ENCODE measurements at places on chromosomes 12 and 14.
A peak's percentile ranks its signal among the peaks of the same experiment; 100 is the strongest.

- DNase-seq, result no peak
Measured at GRCh38 chr12:46915082-46915481, 89.3 kb upstream of the SLC38A4 start.

- DNase-seq, result no peak
Measured at GRCh38 chr12:104510145-104510872, 53.6 kb downstream of the CHST11 start.

DNA sequence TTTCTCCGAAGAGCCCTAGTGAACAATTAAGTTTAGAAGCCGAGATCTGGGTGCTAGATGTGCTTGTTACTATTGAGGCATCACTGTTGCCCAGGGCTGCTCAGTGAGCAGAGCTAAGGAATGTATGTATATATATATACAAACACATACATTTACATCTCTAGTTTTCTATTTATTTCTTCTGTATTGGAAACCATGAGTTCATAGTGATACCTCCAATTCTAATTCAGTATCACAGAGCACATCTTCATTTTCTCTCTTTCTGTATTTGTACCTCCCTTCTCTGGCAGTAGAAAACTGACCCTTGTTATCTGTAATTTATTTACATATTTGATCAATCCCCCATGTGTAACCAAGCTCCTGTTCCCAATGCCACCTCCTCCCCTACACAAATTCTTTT is 40.7 kb upstream of the FUT8 start:
- DNase-seq, result no peak

- DNase-seq, result peak; percentile 12
Measured at GRCh38 chr12:1842183-1842904, 22.0 kb downstream of the LRTM2 start.

GRCh38 chr12:52346593-52346992 is 20.7 kb downstream of the KRT85 start:
- no peak for DNase-seq

- no peak for DNase-seq
Measured at GRCh38 chr12:127489061-127489460, 777.9 kb upstream of the TMEM132C start.

- peak; percentile 73 for DNase-seq
Measured at GRCh38 chr12:116910645-116911451, at the start of gene FBXW8. TSS of gene FBXW8 (plus strand) at chr12:116910950. CDS start at chr12:116911038, 88 bp downstream.

DNA sequence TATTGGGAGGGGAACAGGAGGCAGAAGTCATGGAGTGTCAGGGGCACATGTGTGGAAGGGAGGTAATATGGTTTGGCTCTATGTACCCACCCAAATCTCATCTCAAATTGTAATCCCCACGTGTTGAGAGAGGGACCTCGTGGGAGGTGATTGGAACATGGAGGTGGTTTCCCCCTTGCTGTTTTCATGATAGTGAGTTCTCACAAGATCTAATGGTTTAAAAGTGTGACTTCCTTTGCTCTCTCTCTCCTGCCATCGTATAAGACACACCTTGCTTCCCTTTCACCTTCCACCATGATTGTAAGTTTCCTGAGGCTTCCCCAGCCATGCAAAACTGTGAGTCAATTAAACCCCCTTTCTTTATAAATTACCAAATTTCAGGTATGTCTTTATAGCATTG is 41.6 kb upstream of the CDK17 start:
- DNase-seq, result no peak

DNA sequence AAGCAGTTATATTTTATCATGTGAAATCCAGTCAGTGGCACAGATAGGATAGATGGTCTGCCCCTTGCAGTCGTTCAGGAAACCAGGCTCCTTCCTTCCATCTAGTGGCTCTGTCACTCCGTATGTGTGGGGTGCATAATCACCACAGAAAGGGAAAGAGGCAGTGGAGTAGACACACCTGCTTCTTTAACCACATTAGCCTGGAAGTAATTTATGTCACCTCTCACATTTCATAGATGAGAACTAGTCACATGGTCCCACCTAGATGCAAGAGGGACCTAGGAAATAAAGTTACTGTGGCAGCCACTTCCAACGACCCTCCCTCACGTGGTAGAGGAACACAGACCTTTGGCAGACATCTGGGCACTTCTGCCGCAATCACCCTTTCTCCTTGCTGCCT is 14.2 kb upstream of the RNU6-8 start:
- DNase-seq, result no peak

DNA sequence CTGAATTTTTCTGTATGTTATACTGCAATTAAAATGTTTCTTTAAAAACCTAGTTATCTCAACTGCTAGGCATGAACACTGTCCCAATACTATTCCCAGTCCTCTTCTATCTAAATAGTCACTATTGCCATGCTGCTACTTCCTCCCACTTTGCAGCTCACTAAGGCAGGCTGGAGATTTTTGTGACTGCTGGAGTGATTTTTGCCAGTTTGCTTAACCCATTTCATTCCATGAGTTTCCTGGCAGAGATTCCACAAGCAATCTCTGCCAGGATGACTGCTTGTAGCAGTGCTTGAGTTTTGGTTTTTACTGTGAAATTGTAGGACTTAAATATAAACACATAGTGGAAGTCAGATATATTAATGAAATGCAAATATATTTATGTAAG is 80.8 kb downstream of the BHLHE41 start:
- DNase-seq, result no peak

DNA sequence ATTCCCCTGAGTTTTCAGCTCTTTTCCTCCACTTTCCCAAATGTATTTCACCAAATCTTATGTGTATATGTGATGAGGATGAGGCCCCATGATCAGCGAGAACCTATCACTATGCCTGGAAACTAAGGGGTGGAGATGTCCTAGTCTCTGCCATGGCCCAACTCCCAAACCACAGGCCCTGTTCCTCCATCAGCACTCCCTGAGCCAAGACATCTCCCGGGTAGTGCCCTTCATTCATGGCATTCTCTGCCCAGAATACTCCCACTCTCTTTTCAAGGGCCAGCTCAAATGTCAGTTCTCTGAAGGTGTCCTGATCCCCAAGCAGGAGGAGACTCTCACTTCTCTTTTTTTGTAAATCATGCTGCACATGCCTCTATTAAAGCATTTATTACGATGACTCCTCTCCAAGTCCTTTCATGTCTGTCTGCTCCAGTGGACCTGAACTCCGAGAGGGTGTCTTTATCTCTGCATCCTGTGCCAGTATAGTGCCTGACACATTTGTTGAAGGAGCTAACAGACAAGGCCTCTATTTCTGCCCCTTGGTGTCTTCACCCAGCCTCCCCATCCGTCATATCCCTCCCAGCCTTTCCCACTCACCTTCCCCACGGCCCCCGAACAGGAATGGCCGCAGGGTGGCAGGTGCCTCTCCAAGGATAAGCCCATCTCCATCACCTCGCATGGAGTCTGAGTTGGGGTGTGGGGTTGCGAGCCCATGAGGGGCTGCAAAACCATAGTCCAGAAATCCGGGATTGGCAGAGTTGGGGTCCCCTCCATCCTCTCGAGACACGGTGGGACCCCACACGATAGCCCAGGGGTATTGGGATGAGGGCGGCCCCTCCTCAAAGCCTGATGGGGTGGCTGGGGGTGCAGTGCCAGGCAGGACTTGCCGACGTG is 3.7 kb downstream of the PIANP start:
- no peak for DNase-seq

- no peak for DNase-seq
Measured at GRCh38 chr12:58765653-58766512, 154.4 kb downstream of the LRIG3 start.

DNA sequence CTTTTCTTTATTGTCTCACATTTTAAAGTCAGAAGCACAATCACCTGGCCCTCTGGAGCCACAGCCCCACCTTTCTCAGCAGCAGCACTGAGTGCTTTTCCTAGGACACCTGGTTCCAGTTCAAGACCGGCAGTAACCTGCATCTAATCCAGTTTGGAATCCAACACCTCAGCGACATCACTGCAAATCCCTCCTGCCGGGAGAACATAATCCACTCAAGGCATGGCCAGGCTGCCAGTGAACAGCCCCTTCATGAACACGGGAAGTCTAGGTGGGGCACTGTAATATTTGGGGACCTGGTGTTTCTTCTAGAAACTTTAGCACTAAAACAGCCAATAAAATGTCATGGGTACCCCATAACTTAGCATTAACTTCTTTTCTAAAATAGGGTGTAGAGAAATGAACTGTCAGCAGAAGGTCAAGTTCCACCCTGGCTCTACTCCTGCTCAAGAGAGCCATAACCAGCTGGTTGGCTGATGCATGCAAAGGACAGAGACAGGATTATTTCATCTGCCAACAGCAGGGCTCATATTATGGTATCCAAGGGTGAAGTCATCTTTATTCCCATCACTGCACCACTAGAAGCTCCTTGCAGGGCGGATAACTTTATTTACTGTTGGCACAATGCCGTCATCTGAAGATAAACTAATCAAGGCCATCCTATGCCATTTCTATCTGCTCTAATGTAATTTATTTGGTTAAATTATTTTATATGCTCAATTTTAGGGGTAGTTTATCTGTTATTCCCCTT is 76.7 kb downstream of the TTC7B start:
- no peak for DNase-seq

DNA sequence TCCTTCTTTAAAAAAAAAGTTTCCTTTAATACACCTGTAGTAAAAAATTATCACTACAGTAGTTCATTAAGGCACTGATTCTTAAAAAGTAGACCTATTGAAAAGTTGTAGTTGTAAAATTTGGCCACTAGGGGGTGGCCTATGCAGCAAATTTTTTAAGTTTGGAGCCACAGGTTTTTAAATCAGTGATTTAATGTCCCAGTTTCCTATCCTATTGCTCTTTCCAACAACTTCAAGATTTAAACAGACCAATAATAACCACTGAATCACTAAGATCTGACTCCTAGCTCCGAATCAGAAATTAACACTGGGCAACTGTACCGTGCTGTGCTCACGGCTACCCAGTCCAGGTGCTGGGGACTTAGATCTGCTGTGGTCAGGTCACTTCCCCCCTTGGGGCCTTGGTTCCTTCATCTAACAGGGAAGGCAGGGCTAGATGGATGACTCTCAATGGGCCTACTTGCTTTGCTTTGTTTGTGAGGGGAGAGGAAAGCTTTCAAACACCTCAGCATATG is 279.3 kb downstream of the MED13L start:
- DNase-seq, result no peak

DNA sequence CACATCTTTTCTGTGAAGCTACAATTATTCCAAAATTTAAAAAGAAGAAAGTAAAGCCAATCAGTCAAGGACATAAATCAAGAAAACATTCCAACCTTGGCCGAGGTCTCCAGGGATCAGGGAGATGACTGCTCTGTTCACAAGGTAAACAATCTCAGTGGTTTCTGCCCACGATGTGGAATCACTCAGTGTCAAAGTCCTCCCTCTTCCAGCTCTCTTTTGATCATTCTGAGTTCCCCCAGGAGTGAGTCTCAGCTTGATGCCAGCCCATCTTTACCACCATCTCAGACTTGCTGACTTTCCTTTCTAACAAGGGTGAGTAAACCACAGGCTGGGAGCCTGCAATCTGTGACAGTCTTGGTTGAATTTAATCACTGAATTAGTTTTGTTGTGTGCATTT is 4.8 kb upstream of the SERPINA9 start:
- no peak for DNase-seq

- no peak for DNase-seq
Measured at GRCh38 chr12:88544991-88545980, 35.0 kb downstream of the KITLG start.

DNA sequence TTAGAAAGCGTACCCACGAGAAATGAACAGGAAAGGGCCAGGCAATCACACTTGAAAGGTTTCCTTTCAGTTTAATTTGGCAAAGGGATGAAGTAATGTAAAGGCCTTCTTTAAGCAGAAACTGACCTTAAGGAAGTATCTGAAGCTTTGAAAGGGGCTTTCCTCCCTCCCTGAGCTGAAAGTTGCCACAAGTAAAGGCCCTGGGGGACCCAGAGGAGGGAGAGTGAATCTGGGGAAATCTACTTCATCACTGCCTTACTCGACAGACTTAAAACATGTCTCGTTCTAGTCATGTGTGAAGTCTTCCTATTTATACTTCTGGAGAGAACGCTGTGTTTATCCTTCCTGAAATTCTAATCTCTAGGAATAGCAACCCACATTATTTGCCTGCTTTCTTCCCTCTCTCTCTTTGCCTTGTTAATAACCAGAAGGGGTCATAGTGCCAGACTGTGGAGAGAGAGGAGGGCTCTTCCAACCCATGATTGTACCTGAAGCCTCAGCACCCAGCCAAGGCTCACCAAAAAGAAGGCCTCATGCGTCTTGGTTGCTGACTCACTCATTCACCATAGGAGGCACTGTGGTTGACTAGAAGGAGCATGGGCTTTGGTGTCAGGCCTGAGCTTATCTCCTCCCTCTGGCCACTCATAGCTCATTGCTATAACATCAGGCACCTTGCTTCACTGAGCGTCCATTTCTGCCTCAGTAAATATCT is 10.2 kb upstream of the GPX2 start:
- no peak for DNase-seq

GRCh38 chr14:68516342-68516741 is 276.5 kb downstream of the ZFP36L1 start:
- DNase-seq, result no peak

GRCh38 chr12:126648074-126648473 is 1582.8 kb downstream of the AACS start:
- no peak for DNase-seq

- DNase-seq, result no peak
Measured at GRCh38 chr12:112875608-112876007, 31.2 kb upstream of the OAS1 start.

- no peak for DNase-seq
Measured at GRCh38 chr12:19140381-19141236, 11.1 kb downstream of the PLEKHA5 start.

GRCh38 chr12:75154388-75154787 is 55.3 kb downstream of the KCNC2 start:
- no peak for DNase-seq

DNA sequence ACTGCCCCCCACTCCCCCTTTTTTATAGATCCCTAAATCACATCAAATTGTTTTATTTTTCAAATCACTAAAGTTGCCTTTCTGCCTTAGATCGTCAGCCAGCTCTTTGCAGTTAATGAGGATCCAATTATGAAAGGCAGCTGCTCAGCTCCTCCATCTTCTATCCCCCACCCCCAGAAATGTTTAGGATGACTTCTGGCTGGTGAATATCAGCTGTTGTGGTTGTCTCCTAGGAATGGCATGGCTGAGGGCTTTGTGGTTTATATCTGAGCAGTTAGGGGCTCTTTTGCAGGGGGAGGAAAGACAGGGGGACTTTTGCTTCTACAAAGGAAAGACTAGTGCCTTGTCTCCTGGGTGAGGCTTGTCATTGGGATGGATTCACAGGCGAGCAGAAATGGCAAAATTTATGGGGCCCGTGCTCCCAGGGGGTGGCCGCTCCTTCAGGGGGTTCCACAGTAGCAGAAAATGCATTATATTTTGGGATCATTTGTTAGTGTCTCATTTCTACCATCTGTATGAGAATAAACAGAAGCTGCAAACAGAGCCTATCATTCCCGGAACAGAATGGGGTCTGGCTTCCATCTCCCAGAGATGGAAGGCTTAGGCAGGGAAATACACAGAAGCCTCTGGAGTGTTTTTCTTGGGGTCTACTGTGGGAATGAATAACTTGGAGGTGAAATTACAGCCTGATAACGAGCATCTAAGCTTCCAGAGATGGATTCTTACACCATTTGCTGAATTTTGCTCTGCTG is 6.5 kb downstream of the JDP2 start:
- no peak for DNase-seq

GRCh38 chr12:57592551-57593165 is 1.7 kb downstream of the PIP4K2C start:
- no peak for DNase-seq
